Suppressor macrophage treated with lipopolysaccharide for 1 hour (primary cell): ENCODE measurements at places on chromosomes 6 and 20.

DNA sequence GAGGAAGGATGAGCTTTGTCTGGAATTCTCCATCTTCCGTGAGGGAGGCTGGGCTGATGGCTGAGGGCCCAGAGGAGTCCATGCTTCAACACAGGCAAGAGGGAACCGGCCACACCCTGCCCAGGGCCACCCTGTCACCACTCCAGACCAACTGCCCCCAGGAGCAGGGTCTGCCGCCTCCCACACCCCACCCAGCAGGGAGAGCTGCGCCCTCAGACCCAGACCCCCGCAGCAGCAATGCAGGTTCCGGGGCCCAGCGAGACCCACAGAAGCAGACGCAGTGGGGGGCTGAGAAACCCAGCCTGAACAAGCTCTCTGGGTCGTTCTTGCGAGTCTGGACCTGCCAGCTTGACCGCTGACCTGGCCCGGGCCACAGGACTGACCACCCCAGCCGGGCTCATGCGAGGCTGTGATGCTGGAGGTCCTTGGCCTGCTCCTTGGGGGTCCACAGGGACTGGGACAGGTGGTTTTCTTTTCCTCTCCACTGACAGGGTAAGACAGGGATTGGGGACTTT is 25.0 kb downstream of the FRMD1 start:
- DNase-seq = no peak

- no peak for DNase-seq
Observed at GRCh38 chr6:14887986-14888574, 357.8 kb upstream of the JARID2 start.

DNA sequence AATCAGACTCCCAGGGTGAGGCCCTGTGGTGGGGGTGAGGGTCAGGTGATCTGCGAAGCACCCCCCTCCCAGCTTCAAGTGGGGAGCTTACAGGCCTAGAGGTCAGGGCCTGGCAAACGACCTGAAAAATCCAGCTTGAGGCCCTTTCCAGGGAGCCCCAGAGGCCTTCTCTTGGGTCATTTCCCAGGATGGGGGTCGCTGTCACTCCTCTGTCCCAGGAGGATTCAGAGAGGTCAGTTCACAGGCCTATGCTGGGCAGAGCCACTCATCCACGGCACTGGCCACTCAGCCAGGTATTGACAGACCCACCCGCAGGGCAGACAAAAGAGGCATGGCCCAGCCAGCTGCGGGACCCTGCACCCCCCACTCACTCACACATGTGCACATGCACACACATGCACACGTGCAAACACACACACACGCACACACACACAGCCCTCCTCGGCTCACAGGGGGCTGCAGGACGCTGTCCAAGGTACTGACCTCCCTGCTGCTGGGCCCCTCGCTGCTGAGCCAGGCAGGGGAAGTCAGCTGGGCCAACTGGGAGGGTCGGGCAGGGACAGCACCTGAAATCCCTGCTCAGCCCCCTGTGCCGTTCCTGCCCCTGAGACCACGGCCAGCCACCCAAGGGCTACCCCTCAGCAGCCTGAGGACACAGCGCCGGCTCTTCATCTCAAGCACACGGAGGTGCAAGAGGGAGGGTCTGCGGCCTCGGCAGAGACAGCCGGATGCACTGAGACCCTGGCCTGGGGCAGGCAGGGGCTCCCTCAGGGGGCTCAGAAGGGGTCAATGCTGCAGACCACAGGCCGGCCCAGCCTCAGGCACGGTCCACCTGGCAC is 113.8 kb downstream of the TAF4 start:
- DNase-seq = no peak

GRCh38 chr6:121619987-121620740 is 184.7 kb downstream of the GJA1 start:
- DNase-seq = no peak

DNA sequence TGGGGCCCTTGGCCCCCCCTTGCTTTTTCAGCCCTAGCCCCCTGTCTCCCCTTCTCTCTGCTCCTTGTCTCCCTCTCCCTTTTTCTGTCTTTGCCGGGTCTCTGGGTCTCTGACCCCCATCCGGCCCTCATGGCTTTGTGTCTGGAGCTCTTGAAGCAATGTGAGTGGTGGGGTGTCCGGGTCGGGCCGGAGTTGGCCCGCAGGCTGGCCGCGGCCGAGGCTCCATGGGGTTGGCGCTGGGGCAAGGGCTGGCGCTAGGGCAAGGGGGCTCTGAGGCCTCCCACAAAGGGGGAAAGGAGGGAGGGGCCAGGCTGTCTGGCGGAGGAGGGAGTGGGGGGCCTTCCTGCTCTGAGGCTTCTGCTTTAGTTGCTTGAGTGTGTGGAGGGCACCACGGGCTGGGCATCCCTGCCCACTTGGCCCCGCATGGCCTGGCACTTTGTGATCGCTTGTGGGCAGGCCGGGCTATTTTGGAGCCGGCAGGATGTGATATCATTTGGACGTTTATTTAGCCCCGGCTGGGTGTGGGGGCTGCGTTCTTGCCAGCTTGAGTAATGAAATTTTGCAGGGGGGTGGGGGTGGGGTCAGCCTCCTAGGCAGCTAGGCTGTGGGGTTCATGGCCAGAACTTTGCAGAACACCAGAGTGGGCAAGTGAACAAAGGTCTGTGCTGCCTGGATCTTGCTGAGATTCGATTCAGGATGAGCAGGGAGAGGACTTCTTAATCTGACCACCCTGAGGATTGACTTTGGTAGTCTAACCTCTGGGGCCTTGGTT is 78.7 kb upstream of the MYL9 start:
- DNase-seq = peak; percentile 64

- no peak for DNase-seq
Observed at GRCh38 chr20:13545790-13546189, 92.9 kb downstream of the TASP1 start.

DNA sequence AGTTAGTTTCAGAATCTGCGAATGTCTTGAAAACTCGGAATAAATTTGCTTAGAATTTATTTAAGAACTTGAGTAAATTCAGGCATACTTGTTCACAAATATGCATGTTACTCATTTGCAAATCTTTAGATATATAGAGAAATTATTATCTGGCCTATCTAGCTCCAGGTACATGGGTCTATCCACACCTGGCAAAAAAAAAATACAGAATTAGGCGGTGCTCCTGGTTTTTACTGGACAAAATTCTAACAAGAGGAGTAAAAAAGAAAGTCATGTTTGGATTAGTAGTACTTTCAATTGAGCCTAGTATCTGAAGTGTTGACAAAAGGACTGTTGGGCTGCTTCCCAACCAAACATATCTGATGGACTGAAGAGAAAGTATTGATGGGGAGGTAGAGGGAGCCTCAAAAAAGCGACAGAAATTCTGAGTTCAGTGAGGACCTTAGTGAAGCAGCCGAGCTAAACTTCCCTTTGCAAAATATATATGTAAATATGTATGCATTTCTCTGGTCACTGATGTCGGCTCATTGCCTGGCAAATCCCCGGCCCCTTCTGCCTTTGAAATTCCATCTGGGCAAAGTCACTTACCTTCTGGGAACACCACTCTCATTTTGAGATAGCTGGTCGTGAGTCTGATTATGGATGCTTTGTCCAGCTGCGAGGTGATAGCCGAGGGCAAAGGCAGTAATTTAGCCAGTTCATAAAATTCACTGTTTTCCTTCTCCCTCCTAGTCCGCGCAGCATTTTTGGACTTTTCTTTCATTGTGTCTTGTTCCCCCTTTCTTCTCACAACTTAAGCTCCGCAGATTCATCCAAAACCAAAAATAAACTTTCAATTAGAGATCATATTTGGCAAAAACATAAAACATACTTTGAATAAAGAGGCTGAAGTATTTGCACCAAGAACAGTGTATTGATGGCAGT is 1.8 kb downstream of the SIM1 start:
- DNase-seq = no peak

- peak; percentile 90 for DNase-seq
Observed at GRCh38 chr6:106444777-106445507, 84.4 kb downstream of the CRYBG1 start.

DNA sequence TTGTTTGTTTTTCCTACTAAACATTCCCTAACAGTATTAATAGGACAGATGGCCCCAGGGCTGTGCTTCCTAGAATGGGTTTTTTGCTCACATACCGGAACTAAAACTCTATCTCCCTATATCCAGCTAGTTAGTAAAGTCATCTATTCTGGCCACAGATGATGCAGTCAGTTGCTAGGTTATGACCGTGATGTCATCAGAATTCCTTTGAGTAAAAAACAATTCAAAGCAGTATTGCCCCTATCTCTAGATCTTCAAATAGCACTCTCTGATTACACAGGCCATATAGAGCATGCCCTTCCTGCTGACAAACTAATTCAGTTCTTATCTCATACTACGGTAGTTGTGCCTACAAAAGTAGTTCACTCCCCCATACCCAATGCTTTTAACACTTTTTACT is 17.9 kb upstream of the ZNF451 start:
- no peak for DNase-seq

DNA sequence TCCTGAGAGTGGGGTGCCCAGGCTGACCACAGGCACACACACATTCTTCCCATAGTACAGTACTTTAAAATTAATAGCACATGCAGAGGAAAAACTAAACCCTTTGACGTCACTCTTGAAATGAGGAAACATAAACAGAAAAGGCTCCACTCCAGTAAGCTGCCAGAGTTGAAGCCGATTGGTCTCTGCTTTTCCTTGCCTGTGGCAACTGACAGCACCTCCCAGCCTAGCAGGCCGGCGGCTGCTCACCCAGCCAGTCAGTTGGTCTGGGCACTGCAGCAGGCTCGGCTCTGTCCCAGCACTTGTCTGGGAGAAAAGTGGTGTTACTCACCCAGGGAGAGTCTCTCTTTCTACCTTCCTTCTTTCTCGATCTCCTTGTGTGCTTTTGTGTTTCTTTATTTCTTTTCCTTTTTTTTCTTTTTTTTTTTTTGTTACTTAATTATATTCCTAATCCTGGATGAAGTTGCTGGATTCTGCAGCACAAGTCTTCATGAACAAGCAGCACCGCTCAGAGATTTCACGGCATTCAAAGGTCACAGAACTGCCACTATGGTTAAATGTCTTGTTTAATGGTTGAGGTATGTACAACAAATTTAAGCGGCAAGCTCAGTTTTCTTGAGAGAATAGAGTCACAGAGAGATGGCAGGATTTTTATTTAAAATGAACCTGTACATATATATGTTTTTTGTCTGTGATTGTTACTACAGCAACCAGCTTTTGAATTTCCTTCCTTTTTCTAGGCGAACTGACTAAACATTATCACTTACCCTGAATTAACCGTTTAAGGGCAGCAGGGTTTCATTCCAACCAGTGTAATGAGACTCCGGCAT is at the start of gene PDE7B:
PDE7B (plus strand) TSS at position 260 of the 830 bp plus-strand sequence.
- peak; percentile 91 for DNase-seq

DNA sequence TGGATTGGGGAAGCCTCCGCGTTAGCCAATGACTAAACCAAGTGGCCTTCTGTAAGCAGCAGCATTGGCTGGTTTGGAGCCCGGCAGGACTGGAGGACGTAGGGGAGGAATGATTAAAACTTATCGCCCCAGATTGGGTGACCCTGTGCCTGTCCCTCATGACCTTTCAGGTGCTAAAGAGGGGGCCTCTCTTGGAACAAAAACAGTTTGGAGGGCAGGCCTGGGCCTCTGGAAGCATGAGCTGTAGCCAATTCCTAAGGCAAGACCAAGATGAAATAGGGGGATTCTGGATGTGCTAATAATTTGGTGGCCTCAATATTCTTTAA is 1.4 kb downstream of the GMPR start:
- DNase-seq = peak; percentile 88

- DNase-seq = peak; percentile 78
Observed at GRCh38 chr6:141326426-141326825, 806.3 kb upstream of the GJE1 start.

DNA sequence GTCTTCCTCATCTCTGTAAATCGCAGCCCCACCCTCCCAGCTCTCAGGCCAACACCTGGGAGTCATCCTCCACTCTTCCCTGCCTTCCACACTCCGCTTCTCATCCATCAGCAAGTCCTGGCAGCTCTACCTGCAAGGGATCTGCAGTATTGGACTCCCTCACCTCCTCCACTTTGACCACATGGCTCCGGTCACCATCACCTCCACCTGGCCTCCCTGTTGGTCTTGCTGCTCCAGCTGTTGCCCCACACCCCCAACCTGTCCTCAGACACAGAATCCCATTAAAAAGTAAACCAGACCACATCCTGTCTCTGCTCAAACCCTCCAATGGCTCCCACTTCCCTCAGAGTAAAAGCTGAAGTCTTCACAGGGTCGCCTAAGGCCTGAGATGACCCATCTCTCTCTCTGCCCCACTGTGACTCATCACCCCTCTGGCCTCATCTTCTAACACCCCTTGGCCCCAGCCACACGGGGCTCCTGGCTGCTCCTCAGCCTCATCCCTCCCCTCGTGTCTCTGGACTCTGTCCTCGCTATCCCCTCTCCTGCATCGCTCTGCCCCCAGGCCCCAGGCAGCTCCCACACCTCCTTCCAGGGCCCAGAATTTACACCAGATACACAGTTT is 185.1 kb upstream of the SULF2 start:
- peak; percentile 35 for DNase-seq

GRCh38 chr6:75230484-75231325 is 12.9 kb downstream of the COX7A2 start:
- DNase-seq = peak; percentile 66

DNA sequence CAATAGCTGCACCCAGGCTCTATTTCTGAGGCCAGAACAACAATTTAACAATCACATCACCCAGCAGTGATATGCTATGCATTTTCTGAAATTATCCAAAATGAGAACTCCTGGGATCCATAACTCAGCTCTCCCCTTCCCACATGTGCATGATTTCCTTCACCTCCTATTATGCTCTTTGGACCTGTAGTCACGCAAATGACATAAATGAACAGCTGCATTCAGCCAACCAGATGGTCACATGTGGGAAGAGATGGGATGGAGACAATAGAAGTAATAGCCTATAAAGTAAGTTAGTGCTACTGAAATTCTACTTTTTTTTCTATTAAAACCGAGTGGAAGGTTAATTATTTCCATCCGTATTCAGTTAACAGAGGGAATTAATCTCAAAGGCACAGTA is 662.1 kb upstream of the ID4 start:
- no peak for DNase-seq

DNA sequence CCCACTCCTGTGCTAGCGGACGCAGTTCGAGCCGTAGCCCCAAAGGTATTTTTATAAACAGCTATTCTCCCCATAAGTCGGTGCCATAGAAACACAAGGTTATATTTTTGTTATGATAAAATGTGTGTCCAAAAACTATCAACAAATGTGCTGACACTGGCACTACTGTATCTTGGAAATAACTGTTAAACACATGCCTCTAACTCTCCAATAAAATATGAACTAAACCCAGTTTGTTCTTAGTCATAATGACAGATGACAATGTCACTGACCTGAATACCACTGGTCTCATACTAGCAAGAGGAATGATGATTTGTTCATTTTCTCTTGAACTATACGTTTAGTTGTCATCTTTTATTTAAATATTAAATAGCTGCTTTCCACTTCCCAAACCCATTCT is 51.4 kb upstream of the NUP153 start:
- DNase-seq = no peak

DNA sequence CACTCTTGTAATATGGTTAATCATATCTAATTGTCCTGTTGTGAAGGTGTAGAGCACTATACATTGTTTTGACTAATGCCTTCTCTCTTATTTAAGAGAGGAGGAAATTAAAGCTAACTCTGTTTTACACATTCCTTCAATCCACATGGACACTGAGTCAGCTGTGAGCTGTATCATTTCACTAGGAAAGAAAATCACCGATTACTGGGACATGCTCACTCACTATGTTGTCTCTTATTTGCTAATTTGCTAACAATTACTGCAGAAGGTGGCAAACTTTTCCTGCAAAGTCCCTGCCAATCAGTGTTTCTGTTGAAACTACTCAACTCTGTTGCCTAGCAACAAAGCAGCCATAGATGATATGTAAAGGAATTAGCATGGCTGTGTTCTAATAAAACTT is 98.2 kb downstream of the BCAS1 start:
- DNase-seq = no peak

GRCh38 chr20:51237791-51238190 is 214.9 kb upstream of the KCNG1 start:
- no peak for DNase-seq

GRCh38 chr20:24657196-24657595 is 187.8 kb downstream of the SYNDIG1 start:
- no peak for DNase-seq
